ENCODE measurements at places on chromosomes 7 and 10. TPM values are rescaled to one million over a fixed set of nuclear protein-coding genes. Genes with fewer than 3 reads are reported as not detected.

Gene TMEM196
- polyA plus RNA-seq = not detected

GRCh38 chr10:77949167-77949566 lies 22.6 kb upstream of the DLG5 start:
- no peaks in the 10 kb centered on the region for H3K27me3 ChIP-seq
- H3K4me1 ChIP-seq = peaks cover 4% of the 10 kb centered on the region
- no peaks in the 10 kb centered on the region for H3K36me3 ChIP-seq
- no peak overlapping the region for H3K4me3 ChIP-seq
- DNase-seq = no peak

- no peak overlapping the region for H3K27ac ChIP-seq
- H3K27me3 ChIP-seq = peaks cover 9% of the 10 kb centered on the region
- H3K36me3 ChIP-seq = no peaks in the 10 kb centered on the region
- H3K4me3 ChIP-seq = no peak overlapping the region
Measured at GRCh38 chr10:47166405-47166777, 133.6 kb upstream of the GDF10 start.

- DNase-seq = no peak
- H3K36me3 ChIP-seq = no peaks in the 10 kb centered on the region
- H3K27ac ChIP-seq = no peak overlapping the region
- no peaks in the 10 kb centered on the region for H3K27me3 ChIP-seq
- no peaks in the 10 kb centered on the region for H3K4me1 ChIP-seq
Measured at GRCh38 chr10:76778914-76779795, 858.5 kb downstream of the KCNMA1 start.

GRCh38 chr10:100318207-100318606 lies 11.8 kb downstream of the PKD2L1 start:
- no peak for DNase-seq
- no peak overlapping the region for H3K4me3 ChIP-seq
- peaks cover 9% of the 10 kb centered on the region for H3K27me3 ChIP-seq
- H3K36me3 ChIP-seq = no peaks in the 10 kb centered on the region
- H3K27ac ChIP-seq = no peak overlapping the region

- peaks cover 6% of the 10 kb centered on the region for H3K27me3 ChIP-seq
- no peaks in the 10 kb centered on the region for H3K4me1 ChIP-seq
- no peaks in the 10 kb centered on the region for H3K36me3 ChIP-seq
- H3K4me3 ChIP-seq = no peak overlapping the region
- DNase-seq = no peak
Measured at GRCh38 chr7:96344236-96344635, 22.3 kb upstream of the SLC25A13 start.
